ENCODE measurements at places on chromosomes 12 and 14.

DNA sequence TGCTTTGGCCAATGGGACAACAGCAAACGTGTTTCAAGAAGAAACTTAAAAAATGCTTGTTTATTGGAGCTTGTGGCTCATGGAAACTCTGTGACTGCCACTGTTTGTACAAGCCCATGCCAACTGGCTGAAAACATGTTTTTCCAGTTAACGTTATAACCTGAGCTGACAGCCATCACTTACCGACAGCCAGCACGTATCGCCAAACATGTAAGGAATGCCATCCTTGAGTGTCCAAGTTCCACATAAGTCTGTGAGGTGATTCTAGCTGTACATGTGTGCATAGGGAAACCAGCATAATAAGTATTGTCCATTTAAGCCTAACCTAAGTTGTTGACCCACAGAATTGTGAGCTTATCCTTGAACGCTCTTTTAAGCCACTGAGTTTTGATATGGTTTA is 596.9 kb downstream of the TRHDE start:
- no peak for DNase-seq

DNA sequence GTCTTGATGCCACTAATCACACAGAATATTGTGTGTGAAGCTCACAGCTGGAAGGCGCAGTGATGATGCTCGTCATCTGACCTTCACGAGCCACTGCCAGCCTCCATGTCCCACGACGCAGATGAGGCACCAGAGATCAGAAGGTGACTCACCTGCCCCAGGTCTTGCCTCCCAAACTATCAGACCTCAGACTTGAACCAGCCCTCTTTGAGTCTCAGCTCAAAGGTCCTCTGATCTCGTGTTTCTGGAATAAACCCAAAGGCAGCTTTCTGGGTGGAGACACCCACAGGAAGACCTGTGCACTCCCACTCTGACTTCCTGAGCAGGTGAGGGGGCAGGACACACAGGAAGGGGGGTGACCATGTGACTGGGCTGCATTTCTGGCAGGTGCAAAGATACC is 19.6 kb upstream of the CHGA start:
- DNase-seq: no peak

- DNase-seq: no peak
Observed at GRCh38 chr12:2957816-2958431, 1.3 kb upstream of the TEAD4 start.

DNA sequence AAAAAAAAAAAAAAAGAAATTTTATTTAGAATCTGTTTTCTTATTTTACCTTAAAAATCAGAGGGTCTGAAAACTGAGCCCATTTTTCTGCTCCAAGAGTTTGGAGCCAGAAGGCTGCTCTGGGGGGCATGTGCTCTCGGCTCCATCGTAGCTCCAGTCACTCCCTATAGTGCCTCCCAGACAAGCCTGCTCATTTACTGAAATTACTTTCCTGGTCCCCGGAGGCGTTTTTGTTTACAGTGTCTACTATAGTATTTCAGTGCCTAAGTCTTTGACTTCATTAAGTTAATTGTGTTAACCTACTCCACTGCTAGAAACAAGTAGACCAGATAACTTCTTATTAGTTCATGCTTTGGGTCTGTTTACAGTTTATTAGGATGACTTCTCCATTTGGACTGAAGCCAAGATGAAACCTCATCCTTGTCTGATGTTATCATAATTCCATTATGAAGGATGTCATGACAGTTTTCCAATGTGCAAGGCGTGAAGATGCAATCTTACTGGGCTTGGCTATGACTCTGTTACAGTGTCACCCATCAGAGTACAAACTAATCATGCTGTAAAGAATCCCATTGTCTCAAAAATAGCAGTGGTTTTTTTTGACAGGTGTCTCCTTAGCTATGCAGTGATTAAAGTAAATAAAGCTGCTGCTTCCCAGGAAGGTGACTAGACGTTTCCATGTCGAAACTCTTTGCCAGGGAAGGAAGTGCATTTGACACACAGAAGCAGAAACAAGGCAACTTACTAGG is 182.3 kb downstream of the TMEM132C start:
- no peak for DNase-seq

GRCh38 chr14:35292770-35293561 is 784 bp downstream of the PSMA6 start:
- no peak for DNase-seq

All from left ventricle myocardium inferior (tissue), 1 donor.